Stimulated activated CD4-positive, alpha-beta T cell treated with anti-CD3 and anti-CD28 coated beads, TNF-alpha, amount 100 ng/mL, for 48 hours (primary cell): ENCODE measurements at places on chromosomes 7 and 10.

DNA sequence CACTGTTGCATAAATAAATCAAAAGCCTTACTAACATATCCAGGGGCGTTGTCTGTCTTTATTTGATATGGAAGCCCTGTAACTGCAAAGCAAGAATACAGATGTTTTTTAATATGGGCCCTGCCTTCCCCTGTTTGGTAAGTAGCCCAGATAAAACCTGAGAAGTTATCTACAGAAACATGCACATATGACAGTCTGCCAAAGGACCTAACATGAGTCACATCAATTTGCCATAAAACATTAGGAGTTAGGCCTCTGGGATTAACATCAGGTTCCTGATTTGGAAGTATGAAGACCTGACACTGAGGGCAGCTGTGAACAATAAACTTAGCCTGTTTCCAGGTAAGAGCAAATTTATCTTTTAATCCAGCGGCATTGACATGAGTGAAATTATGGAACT, 1588.8 kb downstream of the REEP3 start:
- DNase-seq = no peak

- no peak for DNase-seq
Observed at GRCh38 chr7:131533566-131534561, 22.6 kb downstream of the PODXL start.

DNA sequence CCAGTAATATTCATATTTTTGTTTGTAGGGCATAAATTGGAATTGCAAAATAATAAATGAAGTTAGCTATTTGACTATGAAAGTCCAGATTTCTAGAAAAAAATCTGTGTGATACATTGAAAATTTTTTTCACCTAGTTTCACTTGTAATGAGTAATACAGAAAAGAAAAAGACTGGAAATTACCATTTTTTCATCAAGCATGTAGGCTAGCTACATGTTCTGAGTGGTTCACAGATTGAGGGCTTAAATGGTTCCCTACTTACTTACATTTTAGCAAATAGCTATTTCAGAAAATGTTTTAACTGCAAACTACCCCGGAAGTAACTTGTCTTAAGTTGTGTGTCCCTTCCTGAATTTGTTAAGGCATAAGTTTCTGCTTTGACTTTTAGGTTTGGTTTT, 396.0 kb downstream of the PHF14 start:
- DNase-seq = no peak

GRCh38 chr7:3461923-3462322, 160.9 kb downstream of the SDK1 start:
- DNase-seq = peak; percentile 60

DNA sequence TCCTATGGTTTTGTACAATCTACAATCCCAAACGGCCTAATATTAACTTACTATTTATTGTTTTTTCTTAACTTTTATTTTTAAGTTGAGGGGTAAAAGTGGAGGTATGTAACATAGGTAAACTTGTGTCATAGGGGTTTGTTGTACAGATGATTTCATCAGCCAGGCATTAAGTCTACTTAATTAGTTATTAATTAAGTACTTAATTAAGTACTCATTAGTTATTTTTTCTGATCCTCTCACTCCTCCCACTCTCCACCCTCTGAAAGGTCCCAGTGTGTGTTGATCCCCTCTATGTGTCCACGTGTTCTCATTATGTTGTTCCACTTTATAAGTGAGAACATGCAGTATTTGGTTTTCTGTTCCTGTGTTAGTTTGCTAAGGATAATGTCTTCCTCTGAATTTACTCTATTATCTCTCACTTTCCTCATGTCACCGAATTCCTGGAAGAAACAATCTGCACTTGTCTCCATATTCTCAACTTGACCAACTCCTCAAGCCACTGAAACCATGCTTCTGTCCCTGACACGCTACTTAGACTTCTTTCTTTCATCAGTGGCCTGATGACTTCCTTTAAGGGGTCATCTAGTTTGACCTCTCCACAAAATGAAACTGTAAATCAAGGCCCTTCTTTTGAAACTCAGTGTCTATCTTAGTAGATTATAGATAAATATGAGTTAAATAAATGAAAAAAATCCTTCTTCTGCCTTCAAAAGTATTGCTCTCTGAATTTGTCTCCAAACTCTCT, 9.1 kb downstream of the CACNA2D1 start:
- no peak for DNase-seq

DNA sequence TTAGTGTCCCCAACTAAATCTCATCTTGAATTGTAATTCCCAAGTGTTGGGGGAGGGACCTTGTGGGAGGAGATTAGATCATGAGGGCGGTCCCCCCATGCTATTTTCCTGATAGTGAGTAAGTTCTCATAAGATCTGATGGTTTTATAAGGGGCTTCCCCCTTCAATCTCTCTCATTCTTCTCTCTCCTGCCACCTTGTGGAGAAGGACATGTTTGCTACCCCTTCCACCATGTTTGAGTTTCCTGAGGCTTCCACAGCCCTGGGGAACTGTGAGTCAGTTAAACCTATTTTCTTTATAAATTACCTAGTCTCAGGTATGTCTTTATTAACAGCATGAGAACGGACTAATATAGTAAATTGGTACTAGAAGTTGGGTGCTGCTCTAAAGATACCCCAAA, 365.6 kb downstream of the ANKRD7 start:
- DNase-seq = no peak

DNA sequence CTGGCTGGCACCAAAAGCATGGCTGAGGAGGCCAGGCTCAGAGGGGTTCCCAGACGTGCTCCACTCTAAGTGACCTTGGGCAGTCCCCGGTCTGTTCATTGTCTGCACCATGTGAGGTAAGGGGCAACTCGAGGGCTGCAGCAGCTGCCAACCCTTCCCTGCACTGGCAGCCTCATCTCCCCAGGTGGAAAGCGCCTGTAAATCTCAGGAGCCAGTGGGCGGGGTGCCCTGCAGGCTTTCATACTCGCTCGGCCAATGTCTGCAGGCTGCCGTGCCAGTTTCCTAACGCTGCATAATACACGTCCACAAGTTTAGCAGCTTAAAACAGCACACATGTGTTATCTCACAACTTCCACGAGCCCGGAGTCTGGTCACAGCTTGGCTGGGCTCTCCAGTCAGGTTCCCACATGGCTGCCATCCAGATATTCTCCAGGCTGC, 12.6 kb upstream of the GDF10 start:
- no peak for DNase-seq

GRCh38 chr10:12098966-12099365, 30.2 kb downstream of the DHTKD1 start:
- no peak for DNase-seq

DNA sequence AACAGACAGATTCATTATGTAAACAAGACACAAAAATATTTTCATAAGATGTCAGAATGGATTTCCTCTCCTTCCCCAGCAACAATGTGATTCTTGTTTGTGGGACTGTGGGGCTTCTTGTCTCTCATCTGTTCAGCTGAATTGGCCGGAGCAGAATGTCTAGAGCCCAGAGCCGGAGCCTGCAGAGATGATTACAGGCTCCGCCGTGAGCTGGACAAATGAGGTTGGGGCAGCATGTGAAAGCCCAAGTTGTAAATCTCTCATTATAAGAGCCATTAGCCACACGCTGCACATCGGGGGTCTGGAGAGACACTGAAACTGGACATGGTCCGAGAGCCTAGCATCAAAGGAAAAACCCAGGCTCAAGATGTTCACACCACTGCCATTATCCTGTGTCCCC, 137.0 kb upstream of the ADAM12 start:
- DNase-seq = no peak

DNA sequence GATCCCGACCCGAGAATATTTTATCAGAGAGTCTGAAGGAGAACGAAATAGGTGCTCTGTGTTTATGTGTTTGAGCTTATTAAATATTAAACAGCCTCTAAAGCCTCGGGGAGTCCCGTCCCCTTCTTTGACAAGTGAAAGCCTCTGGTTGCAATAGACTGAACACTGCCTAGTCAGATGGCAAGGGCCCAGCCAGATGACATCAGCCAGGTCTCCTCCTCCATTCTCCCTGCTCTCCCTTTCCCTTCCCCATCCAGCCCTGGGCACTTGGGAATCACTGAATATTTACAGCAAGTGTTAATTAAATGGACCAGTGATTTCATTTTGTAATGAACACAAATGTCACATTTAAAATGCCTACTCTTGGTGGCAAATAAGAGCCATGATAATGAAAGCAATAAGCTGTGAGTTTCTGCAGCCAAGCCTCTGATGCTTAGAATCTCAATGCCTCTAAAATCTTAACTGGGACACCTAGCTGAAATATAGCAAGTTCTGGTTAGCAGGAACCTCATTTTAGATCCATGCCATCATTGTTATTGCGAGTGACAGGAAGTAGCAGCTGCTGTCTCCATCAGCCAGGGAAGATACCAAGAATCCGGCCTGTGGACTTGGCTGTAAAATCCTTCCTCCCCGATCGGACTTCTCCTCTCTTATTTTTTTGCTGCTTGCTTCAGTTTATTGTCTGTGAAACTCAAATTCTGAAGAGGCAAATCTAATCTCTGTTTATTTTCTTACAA, 202.1 kb downstream of the PRPF18 start:
- DNase-seq = no peak

DNA sequence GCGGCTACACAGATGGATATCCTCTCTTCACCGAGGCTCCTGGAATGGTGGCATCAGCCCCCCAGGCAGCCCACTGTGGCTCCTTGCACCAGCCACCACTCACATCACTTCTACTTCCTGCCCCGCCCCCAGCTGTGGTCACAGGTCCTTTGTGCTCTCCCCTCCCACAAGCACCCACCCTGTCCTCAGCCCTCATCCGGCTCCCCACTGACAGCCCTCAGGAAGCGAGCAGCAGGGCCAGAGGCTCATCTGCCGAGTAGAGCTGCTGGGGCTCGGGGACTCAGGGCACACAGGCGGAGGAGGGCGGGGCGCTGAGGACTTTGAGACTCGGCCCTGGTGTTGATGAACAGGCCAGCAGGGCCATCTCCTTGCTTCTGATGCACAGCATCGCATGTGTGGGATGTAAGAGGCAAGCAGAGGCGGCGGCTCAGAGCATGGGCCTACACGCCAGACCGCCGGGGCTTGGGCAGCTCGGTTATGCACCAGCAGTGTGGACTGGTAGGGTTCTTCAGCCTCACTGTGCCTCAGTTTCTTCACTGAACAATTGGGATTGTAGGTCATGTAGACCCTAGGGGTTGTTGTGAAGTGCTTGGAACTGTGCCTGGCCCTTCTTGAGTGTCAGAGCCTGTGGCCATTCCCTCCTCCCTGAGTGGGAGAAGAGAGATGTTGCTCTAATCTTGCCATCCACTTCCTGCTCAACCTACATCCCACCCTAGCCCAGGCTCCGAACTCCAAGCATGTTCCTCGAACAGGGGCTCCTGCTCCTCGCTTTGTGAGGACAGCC, at the start of gene PRF1:
TSS of gene PRF1 (minus strand) at position 77 of the 784 bp plus-strand sequence. CDS start 1,839 bp downstream, outside the sequence.
- DNase-seq = peak; percentile 47

GRCh38 chr10:76358743-76359395, 927.4 kb downstream of the LRMDA start:
- DNase-seq = no peak

DNA sequence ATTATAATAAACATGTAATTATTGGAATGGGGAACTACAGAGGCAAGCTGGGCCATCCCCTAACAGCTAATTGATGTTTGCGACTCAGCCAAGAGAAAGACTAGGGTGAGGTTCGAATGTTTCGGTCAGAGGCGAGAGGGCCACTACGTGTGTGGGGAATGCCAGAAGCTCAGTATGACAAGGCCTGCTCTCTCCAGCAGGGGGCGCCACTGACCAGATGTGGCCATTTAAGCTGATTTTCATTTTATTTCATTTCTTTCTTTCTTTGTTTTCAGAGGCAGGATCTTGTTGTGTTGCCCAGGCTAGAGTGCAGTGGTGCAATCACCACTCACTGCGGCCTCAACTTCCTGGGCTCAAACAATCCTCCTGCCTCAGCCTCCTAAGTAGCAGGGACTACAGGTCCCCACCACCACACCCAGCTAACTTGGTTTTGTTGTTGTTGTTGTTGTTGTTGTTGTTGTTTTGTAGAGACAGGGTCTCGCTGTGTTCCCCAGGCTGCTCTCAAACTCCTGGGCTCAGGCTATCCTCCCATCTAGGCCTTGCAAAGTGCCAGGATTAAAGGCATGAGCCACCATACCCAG, 38.1 kb downstream of the TMEM130 start:
- DNase-seq = peak; percentile 16

- no peak for DNase-seq
Observed at GRCh38 chr7:123393623-123394022, 140.8 kb downstream of the IQUB start.

GRCh38 chr10:127922675-127923366, 15.9 kb downstream of the PTPRE start:
- DNase-seq = no peak

- no peak for DNase-seq
Observed at GRCh38 chr10:97020452-97021400, 165.0 kb downstream of the SLIT1 start.

- DNase-seq = no peak
Observed at GRCh38 chr7:34333925-34334324, 324.1 kb upstream of the NPSR1 start.

- no peak for DNase-seq
Observed at GRCh38 chr7:45191396-45191795, 33.8 kb downstream of the RAMP3 start.

DNA sequence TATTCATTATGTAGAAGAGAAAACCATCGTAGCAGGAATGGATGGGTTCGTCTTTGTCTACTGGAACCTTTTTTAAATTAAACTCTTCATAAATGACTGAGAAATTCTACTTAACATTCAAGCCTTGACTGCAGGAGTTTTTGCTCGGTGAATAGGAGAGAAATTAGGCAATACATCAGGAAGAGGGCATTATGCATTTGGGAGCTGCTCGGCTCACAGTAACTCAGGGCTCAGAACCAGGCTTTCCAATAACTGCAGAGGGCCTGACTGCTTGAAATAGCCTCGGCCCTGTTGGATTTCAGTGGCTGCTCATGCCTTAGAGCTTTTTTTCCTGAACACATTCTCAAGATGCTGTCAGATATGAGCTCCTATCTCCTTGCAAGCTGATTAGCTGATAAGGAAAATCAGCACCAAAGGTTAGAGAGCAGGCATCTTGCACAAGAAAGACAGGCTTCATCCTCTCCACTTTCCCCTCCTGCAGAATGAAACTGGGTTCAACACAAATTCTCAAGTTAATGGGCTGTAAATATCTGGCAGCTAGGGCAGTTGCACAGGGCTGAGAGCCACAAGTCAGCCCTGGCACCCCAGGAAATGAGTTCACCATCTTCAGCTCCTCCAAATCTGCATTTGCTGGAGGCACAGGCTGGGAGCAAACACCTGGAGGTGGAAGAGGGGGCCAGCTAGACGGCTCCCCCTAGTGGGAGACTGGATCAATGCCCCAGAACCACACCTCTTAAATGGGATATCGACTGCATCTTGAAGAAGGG, 24.3 kb downstream of the TECTB start:
- peak; percentile 2 for DNase-seq

DNA sequence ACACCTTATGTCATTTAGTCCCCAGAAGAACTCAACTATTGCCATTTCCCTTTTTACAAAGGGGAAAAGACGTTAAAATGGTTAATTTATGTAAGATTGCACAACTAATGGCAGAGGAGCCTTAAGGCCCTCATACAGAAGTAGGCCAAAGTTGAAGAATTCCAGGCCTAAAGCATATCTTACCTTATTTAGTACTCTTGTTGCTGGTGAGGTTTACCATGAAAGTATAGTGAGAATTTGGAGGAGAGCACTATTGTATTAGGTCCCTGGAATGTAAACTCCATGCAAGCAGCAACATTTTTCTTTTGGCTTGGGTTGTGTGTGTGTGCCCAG, 731 bp upstream of the CRPPA start:
- DNase-seq = no peak
